ENCODE measurements at places on chromosomes 1 and 21.

DNA sequence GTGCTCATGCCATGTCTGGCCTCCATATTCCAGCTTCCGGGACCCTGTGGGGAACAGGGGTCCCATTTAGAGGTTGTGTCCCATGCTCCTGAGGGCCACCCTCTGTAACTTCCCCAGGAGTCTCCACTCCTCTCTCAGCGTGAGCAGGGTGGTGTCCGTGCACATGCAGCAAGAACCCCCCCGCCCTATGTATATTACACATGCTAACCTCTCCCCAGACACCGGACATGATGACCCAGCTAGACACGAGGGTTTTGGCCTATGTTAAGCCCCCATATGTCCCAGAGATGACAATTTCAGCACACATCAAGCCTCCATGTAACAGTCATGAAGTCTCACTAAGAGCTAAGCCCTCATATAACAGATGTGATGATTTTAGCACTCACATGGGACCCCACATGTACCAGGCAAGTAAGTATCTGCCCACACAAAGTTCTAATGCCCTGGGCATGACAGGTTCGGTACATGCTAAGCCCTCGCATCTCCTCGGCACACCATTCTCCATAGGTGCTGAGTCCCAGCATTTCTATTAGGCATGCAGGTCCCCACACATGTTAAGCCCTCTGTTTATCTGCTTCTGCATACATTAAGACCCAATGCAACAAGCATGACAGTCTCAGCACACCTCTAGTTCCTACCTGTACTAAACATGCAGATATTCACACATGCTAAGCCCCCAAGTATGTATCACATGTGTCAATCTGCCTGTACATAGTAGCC is 7.1 kb downstream of the FHL3 start:
- DNase-seq = no peak

DNA sequence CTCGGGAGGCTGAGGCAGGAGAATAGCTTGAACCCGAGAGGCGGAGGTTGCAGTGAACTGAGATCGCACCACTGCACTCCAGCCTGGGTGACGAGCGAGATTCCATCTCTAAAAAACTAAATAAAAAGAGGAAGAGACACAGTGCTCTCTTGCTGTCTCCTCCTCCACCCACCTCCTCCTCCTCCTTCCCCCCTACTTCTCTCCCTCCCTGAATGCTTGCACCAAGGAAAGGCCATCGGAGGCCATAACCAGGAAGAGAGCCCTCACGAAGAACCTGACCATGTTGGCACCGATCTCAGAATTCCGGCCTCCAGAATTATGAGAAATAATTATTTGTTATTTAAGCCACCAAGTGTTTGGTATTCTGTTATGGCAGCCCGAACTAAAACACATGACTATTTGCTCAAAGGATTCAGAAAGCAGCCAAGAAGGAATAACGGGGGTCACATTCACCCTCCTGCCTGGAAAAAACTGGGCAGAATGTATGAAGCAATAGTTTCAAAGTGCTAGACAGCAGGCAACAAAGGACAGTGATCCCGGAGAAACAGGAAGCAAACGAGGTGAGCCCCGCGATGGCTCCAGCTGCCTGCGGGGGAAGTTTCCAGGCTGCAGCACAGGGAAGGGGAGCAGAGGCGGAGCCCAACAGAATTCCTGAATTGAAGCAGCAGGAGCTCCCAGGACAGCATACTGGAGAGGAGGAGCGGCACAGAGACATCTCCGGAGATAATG is 35.8 kb downstream of the LDLRAD1 start:
- DNase-seq = peak; percentile 28

DNA sequence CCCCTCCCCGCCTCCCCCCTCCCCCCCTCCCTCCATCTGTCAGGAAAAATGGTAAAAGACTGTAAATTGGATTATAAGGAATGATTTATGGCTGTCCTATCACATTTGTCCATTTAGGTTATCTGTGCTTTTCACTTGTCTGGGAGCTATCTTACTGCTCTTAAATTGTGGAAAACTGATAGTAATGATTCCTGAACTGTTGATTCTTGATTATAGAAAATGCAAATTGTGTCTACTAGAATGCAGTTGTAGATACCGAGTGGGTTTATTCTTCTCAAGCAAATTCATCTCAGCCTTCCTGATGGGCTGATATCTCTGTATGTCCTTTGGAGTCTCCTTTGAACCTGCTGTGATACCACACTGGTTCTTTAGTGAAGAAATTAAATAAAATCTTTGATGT is 12.3 kb downstream of the RYR2 start:
- DNase-seq = no peak

DNA sequence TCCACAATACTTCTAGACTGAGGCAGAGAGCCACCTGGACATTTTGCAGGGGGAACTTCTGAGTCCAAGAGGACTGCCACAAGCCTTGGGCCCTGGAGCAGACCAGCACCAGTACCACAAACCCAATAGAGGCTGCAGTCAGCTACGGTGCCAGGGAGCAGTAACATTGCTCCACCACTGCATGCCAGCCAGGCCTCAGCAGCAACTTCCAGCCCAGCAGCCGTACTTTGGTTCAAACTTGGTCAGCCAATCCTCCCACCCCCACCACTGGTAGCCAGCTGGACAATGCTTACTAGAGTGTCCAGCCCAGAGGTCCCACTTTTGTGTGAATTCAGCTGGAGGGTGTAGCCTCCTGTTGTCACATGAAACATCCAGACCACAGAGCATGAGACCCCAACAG is 107.4 kb downstream of the SLC5A9 start:
- DNase-seq = no peak

GRCh38 chr1:155003227-155003765 is 694 bp downstream of the ZBTB7B start:
- peak; percentile 34 for DNase-seq

DNA sequence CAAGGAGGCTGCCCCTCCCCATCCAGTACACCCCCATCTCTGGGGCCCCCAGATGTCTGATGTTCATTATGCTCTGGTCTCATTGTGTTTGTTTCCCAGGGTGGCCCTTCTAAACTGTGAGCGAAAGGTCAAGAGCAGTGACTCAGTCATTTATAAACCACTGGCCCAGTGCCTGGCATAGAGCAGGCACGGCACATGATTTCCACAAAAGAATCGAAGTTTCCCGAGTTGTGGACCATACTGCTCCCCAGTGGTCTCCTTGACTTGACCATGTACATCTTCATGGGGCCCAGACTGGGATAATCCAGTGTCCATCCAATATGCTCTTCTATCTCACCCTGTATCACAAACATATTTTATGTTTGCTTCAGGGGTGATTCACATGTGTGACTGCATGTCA is 153.3 kb downstream of the NR5A2 start:
- no peak for DNase-seq

DNA sequence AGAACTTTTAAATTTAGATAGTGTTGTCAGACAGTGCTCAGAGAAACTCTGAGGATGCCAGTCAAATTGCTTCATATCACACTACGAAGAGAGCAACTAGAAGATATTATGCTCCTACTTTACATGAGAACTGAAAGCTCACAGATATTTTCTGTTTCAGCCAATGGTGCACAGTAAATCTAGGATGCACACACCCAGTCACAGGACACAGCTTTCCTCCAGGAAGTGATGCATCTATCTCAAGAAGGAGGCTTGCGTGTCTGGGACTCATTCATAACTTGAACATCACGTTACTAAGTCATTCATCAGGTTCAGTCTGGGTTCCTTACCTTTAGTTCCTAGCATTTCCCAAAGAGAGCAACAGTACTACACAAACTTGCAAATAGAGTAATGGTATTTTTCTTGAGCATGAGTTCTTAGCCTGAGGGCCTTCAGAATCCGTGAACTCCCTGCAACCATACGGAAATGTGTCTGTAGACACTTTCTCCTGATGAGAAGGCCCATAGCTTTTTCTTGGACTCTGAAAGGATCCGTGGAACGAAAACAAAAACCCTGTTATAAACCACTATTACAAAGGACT is 12.2 kb downstream of the ZNF697 start:
- DNase-seq = no peak

DNA sequence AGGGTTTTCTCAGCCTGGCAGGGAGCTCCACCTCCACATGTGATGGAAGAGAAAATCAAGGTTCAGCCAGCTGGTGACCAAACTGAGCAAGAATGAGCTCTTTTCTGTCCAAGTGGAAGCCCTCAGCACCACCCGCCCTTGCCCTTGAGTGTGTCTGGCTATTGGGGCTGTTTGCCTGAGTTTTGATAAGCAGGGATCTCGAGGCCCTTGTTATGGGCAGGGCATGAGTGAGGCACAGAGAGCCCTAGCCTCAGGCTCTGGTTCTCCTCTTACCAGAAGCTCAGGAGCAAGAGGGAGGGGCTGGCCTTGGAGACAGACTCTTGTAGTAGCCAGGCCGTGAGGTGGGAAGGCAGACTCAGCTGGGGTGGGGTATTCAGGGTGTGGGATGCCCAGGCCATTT is 37.5 kb upstream of the ARF1 start:
- no peak for DNase-seq

- no peak for DNase-seq
Observed at GRCh38 chr1:176801514-176802020, 338.6 kb downstream of the PAPPA2 start.

- peak; percentile 75 for DNase-seq
Observed at GRCh38 chr1:154324669-154325582, at the start of gene ATP8B2. TSS of gene ATP8B2 (plus strand) at chr1:154325525. CDS start at chr1:154328142, 2,617 bp downstream.

DNA sequence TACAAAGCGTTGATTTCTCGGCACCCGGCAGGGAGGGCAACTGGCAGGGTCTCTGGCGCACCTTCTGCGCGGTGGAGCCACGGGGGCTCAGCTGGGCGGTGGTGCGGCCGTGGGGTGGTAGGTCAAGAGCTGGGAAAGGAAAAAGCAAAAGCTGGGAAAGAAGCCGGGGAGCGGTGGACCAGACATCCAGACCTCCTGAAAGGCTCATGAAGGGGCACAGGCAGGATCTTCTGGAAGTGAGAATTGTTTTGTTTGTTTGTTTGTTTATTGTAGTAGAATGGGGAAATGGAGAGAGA is 7.2 kb upstream of the RNU1-1 start:
- no peak for DNase-seq

DNA sequence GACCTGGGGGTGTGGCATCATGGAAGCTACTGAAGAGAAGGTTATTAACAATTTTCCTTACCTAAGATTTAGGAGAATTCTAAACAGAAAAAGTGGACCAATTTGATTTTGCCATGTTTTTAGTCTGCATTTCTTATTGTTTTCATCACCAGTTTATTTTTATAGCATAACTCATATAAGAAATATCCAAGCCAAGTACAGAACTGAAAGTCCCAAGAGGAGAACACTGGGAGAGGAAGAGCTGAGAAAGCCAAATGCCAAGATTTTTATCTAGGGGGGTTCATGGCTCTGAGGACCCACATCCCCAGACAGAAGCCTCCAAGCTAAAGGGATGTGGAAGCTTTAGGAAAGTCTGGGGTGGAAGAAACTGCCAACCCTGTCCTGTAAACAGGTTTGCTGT is 109.4 kb upstream of the DUSP10 start:
- DNase-seq = no peak

DNA sequence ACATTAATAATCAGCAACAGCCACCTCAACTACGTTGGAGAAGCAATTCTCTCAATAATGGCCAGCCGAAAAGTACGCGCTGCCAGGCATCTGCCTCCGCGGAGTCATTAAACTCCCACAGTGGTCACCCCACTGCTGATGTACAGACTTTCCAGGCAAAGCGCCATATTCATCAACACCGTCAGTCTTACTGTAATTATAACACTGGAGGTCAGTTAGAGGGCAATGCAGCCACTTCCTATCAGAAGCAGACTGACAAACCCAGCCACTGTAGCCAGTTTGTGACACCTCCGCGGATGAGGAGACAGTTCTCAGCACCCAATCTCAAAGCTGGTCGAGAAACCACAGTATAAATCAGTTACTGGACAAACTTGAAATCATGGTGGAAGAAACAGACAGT is 93.9 kb downstream of the KIF1B start:
- no peak for DNase-seq

DNA sequence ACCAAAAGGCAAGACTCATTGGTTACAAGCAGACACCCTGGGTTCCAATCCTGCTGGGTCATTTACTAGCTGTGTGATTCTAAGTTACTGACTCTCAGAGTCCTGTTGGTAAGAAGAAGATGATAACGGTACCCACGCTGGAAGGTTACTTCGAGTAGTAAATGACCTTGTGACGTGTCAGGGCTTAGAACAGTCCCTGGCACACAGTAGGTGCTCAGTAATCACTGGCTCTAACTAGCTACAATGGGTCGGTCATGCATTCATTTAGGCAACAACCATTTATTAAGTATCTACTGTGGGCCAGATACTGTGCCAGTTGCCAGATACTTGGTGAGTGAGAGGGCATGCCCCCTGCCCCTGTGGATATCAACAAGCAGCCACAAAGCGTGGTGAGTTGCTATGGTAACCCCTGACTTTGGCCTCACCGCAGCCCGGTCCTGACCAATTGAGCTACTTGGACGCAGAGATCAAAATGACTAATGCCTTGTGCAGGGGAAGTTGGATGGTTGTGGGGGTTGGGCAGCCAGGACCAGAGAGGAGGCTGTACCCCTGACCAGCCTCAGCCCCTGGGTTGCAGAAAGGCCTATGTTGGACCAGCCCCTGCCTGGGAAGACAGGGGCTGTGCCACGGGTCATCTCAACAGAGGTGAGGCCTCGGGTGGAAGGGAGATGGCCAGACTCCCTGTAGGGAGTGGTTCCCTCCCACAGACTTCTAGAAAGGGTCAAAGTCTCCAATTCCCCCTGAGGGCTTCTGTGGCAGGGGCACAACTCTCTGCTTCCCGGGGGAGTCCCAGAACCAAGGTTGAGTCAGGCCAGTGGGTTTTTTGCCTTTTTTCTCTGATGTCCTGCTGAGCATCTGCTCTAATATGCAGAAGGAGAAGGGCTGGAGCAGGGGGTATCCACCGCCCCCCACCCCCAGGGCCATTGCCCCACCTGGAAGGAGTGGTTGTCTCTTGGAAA is 16.0 kb downstream of the DHRS3 start:
- DNase-seq = no peak

- no peak for DNase-seq
Observed at GRCh38 chr21:41916888-41917433, 36.9 kb downstream of the C2CD2 start.

DNA sequence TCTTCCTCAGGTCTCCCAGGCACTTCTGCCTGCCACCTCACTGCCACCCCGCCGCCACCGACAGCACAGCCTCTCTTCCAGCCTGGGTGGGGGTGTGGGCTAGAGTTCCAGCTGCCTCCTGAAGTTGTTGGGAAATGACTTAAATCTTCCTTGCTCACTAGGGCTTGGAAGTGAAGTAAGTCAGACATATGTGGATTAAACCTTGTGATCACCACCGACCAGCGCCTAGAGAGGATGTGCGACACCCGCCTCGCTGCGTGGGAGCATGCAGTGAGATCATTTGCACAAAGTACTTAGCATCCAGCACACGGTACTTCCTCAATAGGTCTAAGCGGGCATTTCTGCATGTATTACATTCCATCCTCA is 71.4 kb upstream of the FAM20B start:
- DNase-seq = no peak

GRCh38 chr1:232016616-232017015 is 390.0 kb downstream of the DISC1 start:
- DNase-seq = no peak

Measured in COR-L47 (cell line).